ENCODE measurements at places on chromosomes 6 and 20. TPM values are rescaled to one million over a fixed set of nuclear protein-coding genes. Genes with fewer than 3 reads are reported as not detected.

The APMAP gene
- 89.3 TPM for total RNA-seq

The GPR63 gene
- 0.49 TPM for total RNA-seq

The SLC22A2 gene
- not detected for total RNA-seq

- DNase-seq = no peak
Measured at GRCh38 chr6:28643017-28643740, 117.5 kb downstream of the GPX5 start.

DNA sequence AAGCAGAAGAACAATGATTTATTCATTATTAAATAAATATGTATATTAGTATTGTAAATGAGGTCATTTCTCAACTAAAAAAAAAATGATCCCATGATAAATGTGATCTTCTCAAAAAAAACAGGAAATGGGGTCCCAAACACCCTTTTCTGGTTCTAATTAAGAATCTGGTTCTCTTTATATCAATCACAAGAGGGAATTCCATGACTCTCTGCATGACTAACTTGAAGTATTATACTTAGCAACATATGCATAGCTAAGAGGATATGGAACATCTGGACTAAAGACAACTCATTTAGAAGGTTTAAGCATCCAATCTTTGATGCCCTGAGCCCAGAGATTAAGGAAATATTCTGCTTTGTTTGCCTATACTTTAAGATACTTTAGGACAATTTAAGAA is 89.7 kb upstream of the EMILIN3 start:
- no peak for DNase-seq

DNA sequence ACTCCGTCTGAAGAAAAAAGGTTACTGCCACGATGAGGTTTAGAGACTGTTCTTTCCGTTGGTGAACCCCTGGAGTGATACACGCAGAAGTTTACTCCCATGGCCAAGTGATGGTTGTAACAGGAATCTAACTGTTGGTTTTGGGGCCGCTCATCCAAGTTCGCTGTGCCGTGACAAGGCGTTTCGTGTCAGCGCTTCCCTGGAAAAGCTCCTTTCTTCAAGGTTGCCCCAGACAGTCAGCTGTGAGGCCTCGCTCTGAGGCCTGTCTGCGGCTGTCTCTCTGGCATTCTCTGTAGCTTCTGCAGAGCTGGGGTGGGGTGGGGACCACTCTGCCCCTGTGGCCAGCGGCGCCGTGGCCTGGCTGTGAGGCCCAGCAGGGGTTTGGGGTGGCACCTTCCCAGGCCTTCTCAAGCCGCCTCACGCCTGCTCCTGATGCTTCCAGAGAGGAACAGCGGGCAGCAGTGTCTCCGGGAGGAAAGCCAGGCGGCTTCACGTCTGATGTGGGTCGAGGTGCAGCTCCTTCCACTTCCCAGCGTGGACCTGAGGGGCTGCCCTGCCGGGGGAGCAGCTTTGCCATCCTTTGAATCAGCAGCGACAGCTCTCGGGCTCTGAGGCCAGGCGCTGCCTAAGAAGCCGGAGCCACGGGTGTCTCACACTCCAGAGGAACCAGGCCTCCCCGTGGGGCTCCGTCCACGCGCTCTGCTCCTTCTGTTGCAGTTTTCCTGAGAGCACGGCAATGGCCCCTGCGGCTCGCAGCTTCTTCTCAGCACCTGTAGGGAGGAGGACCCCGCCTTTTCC is 76.2 kb downstream of the SMOC2 start:
- no peak for DNase-seq

- DNase-seq = no peak
Measured at GRCh38 chr6:163782436-163783003, 368.0 kb downstream of the QKI start.

GRCh38 chr6:161048641-161049040 is 57.1 kb downstream of the MAP3K4 start:
- DNase-seq = no peak

Measured in suprapubic skin (tissue), 4 donors.